Activated T-helper 1 cell treated with anti-CD3 and anti-CD28 coated beads, Interleukin-12 subunit alpha, Interleukin-12 subunit beta, Interleukin-2, Interleukin-4 antibody, amounts not matched to agents 30 ng/mL and 10 ng/mL and 1 ng/mL, durations not matched to agents 14 hours and 24 hours and 36 hours (primary cell): ENCODE measurements at places on chromosomes 16 and 17. TPM values are rescaled to one million over a fixed set of nuclear protein-coding genes. Genes with fewer than 3 reads are reported as not detected.

DNA sequence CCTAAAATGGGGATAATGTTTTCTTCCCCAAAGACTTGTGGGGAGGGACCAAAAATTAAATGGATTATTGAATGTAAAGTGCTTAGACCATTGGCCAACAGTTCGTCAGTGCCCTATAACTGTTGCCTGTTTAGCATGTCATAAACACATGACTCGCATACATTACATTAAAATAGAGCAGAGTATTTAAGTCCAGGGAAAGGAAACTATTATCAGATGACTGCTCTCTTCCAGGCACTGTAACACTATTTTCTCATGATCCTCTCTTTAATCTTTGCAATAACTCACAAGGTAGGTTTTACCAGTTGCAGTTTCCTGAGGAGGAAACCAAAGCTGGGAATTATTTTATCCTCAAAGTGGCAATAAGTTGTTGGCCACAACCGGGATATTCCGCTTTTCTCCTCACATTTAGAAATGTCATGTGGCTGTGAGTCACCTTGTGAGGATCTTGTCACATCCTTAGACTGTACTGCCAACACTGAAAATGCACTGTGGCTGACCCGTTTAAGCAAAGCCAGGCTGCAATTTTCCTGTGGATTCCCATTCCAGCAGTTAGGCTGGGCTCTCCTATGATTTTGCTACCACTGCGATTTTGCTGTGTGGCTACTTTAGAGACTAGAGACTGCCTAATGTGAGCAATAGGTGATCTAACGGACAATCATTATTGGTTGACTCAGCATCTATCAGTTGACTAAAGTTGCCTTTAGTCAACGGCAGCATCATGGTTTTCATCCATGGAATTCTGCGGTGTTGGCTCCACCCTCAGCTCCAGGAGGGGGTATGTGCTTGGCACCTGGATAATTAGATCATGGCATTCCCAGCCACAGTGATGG is 58.3 kb upstream of the DHX40 start:
- DNase-seq = no peak

DNA sequence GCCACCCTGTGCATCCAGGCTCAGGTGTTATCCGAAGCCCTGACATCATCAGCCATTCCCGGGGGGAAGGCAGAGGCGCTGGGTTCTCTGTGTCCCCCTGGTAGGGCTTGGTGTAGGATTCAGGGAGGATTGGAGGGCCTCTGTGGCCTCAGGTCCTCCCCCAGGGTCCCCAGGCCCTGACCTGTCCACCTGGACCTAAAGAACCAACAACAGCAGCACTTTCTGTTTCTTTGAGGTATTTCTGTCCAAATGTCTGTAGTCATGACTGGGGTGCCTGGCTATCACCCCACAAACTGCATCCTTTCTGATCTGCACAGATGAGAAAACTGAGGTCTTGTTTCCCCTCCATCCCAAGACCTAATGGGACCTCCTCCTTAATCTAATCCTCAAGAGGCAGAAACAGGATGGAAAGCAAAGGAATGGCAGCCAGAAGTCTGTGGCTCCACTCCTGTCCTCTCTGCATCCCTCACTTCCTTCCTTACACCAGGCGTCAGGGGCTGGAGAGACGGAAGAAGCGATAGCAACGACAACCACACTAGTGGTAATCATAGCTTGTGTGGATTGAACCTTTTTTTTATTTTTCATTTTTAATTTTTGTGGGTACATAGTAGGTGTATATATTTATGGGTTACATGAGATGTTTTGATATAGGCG is 11.8 kb downstream of the NLRC5 start:
- DNase-seq = no peak

- no peak for DNase-seq
Observed at GRCh38 chr17:62111562-62112171, 46.6 kb upstream of the MED13 start.

CES5A gene
- not detected in 2 replicates for total RNA-seq
